ENCODE measurements at places on chromosomes 16 and 17.

- DNase-seq: no peak
Observed at GRCh38 chr17:27579304-27579703, 51.7 kb upstream of the LGALS9 start.

GRCh38 chr17:33438578-33438977 lies 145.5 kb upstream of the ASIC2 start:
- DNase-seq: no peak

DNA sequence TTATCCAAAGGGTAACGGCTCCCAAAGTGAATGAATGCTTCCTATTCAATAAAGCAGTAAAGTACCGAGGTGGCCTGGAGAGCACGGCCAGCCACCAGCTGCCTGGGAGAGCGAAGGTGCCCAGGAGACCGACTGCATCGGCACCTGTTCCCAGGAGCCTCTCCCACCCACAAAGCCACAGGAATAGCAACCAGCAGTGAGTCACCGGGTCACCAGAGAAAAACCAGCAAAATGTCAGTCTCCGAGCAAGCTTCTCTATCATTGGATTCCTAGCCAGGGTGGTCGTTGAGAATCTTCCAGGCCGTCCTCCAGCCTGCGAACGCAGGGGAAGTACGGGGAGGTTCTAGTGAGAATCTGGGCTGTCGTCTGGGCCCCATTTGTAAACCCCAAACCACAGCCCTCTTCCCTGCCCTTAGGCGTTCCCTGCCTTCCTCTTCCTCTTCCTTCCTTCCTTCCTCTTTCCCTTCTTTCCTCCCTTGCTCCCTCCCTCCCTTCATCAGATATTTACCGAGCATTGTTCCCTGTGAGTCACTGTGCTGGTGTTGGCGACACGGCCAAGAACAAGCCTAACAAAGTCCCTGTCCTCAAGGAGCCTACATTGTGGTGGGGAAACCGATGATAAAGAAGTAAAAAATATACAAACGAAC lies 114.6 kb downstream of the SLC39A11 start:
- DNase-seq: no peak

- DNase-seq: no peak
Observed at GRCh38 chr17:44355642-44356099, 8.0 kb downstream of the FAM171A2 start.

DNA sequence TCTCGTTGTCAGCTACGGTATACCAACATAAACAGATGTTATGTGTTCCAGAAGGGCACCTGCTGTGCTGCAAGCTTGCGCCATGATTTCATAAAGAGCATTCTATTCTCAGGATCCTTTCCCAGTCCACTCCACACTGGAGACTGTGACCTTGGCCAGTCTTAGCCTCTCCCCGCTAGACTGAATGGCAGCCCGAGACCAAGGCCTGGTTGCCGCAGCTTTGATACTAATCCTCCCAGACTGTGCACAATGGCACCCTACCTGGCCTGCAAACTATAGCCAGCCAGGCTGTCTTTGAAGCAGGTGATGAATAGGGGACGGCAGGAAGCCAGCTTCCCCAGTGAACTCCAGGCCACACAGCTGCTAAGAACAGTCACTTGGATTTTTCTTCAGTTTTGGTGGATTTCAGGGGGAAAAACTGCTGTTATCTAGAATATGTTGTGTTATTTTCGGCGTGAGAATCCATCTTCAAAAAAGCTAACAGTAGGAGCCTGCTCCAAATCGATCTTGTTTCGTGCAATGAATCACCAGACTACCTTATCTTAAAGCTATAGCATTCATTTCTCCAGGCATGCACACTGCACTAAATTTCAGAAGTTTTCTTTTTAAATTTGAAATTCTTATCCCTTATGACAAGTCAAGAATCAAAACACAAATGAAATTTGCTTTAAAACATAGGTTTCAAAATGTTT lies 289.0 kb downstream of the CEP112 start:
- DNase-seq: no peak

DNA sequence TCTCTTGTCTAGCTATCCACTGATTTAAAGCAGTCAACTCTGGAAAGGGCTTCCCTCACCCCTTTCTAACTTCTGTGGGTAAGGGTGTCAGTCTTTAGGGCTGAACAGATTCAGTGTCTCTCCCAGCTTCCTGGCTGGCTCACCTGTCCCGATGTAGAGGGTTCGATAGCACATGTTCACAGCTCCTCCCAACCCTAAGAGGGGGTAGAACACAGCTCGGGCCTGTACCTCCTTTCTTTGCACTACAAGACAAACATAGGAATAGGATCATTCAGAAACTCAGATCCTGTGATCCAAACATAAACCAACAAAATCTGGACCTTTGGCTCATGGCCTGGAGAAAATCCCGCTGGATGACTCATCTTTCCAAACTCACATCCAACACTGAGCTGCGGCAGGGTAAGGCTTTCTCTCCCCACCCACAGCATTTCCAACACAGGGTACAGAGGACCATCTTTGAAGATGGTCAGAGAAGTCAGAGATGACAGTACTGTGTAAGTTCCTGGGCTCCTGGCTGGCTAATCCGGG lies 5.8 kb upstream of the DHRS13 start:
- DNase-seq: no peak

- DNase-seq: no peak
Observed at GRCh38 chr17:42692489-42692888, 10.2 kb downstream of the CNTNAP1 start.

GRCh38 chr16:20883554-20884239 lies 16.5 kb downstream of the DCUN1D3 start:
- no peak for DNase-seq

DNA sequence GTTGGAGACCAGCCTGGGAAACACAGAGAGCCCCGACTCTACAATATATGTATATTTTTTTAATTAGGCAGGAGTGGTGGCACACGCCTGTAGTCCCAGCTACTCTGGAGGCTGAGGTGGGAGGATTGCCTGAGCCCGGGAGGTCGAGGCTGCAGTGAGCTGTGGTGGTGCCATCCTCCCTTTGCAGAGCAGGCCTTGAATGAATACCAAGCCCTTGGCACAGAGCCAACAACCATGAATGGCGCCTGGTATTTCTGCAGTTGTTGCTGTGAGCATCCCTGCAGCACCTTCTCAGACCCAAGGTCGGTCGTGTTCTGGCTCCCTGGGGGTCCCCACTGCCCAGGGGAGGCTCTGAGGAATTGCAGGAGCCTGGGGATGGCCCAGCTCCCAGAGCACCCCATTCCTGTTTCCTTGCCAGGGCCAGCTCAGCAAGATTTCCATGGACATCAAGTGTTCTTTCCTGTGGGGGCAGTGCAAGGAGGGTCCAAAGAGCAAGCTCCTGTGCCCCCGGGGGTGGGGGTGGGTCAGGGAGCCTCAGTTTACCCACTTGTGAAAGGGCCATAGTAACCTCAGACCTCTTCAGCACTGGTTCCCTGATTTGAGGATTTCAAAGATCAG lies 25.6 kb upstream of the RMI2 start:
- DNase-seq: no peak
